ENCODE measurements at places on chromosomes 6 and 20. TPM values are rescaled to one million over a fixed set of nuclear protein-coding genes. Genes with fewer than 3 reads are reported as not detected.

SIRPG gene
- polyA plus RNA-seq: 0.41 TPM

PGM3 gene
- 82.2 TPM for polyA plus RNA-seq

COL20A1 gene
- 0.50 TPM for polyA plus RNA-seq

SLC17A3 gene
- not detected for polyA plus RNA-seq

ZNF292 gene
- 52.6 TPM for polyA plus RNA-seq

MAPK13 gene
- 14.1 TPM for polyA plus RNA-seq

CAGE1 gene
- polyA plus RNA-seq: not detected
